ENCODE measurements at places on chromosomes 16 and 17.
A peak's percentile ranks its signal among the peaks of the same experiment; 100 is the strongest.

DNA sequence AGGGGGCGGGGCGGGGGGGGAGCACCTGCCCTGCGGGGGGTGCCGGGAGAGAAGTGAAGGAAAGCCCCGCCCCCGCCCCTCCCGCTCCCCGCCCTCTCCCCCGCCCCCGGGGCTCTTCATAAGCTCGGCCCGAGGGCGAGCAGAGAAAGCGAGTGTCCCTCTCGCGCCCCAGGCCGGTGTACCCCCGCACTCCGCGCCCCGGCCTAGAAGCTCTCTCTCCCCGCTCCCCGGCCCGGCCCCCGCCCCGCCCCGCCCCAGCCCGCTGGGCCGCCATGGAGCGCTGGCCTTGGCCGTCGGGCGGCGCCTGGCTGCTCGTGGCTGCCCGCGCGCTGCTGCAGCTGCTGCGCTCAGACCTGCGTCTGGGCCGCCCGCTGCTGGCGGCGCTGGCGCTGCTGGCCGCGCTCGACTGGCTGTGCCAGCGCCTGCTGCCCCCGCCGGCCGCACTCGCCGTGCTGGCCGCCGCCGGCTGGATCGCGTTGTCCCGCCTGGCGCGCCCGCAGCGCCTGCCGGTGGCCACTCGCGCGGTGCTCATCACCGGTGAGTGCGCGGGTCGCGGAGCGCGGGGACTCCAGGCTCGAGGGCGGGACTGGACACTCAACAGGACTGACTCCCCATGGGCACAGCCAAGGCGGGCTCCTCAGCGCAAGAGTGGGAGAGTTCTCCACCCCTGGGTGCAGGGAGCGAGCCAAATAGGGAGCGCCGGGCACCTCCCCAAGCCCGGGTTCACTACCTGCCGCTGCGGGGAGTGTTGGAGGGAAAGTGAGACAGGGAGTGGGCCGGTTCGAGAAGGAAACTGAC, at the start of gene HSD11B2:
Gene HSD11B2, plus strand, starts transcription at position 145 of the 798 bp plus-strand sequence. Its CDS starts 128 bp downstream, at position 273.
- DNase-seq, result peak; percentile 67

DNA sequence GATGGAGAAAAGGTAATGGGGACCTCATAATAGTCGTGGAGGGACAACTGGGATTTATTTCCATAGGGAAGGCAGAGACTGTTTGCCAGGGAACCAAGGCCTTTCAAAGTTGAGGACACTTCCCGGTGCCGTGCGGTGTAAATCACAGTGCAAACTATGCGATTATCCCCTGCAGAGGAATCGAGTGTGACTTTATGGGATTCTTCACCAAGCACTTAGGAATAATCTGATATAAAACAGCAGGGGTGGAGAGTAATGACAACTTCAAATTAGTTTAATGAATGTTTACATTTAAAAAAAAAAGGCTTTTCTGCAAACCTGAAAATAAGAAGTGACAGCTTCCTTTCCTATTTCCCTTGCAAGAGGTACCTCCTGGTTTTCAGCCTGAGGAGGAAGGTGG, 538.2 kb downstream of the MAF start:
- DNase-seq, result no peak

- DNase-seq, result peak; percentile 45
Observed at GRCh38 chr16:12054396-12054795, 77.9 kb downstream of the SNX29 start.

GRCh38 chr16:7057458-7057857, 275.2 kb upstream of the RBFOX1 start:
- DNase-seq, result no peak

GRCh38 chr17:8153957-8154607, 1.9 kb upstream of the PER1 start:
- peak; percentile 99 for DNase-seq

- no peak for DNase-seq
Observed at GRCh38 chr16:67963292-67963661, 5.2 kb downstream of the SLC12A4 start.

GRCh38 chr16:30794634-30795033, 7.6 kb upstream of the ZNF629 start:
- no peak for DNase-seq

DNA sequence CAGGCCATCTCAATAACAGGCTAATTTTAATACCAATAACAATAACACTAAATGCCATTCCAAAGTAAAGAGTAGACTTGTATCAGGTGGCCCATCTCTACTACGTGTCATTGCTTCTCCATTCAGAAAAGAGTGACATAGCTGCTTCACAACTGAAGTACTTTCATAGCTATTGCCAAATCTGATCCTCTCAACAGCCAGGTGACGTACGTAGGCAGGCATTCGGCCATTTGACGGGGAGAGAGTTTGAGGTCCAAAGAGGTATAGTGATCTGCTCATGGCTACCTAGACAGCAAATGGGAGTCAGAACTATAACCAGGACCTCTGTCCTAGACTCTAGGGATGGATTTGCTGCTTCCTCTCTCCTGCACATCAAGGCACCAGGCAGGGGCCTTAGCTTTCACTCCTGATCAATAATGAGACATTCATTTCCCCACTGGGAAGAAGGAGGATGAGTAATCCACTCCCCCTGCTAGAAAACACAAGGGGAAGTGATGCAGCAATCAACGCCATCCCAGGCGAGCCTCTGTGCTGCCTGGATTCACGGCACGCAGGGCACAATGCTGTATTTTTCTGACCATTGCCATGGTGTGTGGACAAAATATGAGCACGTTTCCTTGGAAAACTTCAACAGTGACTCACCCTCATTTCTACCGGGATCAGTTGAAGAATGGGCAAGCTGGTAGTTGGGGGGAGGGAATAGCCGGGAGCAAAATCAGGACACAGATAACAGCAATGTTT, 80.9 kb downstream of the SPACA3 start:
- DNase-seq, result no peak

GRCh38 chr16:81327447-81328196, 12.9 kb downstream of the GAN start:
- DNase-seq, result no peak

DNA sequence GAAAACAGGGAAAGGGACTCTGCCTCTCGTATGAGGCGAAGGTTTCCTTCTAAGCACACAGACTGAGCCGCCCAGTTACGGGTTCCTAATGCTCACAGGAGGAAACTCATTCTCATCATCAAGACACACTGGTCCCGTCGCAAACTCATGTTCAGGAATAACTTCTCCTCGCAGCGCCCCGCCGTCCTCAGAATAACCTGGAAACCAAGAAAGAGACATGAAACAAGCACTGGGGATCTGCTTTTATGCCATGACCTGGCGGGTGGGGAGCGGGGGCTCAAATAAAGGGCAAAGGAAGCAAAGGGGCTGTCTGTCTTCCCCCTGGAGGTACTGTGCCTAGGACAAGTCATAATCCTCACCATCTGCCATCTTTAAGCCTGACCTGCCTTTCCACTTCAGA, 31.3 kb downstream of the WIPI1 start:
- DNase-seq, result no peak

DNA sequence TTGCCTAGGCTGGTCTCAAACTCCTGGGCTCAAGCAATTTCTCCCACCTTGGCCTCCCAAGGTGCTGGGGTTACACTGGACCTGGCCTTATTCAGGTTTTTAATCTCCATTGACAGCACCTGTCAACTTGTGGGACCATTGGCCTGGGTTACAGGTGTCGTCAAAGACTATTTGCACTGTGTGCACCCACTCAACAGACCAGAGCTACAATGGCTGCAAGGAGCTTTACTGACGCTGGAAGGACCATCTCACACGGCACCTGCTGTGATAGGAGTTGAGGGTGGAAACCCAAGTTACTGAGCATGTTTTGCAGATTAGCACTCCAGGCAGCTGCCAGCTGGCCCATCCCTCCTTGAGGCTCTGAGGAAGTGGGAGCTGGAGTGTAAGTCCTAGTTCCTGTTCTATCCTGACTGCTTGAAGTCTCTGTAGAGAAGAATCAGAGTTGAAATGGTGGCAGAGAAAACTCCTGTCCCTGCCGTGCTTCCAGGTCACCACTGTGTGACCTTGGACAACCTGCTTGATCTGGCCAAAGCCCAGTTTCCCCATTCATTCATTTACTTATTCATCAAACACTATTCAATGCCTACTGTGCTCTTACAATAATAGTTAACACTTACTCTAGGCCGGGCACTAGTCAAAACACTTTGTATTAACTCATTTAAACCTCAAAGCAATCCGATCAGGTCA, 42.4 kb upstream of the LONP2 start:
- DNase-seq, result no peak

DNA sequence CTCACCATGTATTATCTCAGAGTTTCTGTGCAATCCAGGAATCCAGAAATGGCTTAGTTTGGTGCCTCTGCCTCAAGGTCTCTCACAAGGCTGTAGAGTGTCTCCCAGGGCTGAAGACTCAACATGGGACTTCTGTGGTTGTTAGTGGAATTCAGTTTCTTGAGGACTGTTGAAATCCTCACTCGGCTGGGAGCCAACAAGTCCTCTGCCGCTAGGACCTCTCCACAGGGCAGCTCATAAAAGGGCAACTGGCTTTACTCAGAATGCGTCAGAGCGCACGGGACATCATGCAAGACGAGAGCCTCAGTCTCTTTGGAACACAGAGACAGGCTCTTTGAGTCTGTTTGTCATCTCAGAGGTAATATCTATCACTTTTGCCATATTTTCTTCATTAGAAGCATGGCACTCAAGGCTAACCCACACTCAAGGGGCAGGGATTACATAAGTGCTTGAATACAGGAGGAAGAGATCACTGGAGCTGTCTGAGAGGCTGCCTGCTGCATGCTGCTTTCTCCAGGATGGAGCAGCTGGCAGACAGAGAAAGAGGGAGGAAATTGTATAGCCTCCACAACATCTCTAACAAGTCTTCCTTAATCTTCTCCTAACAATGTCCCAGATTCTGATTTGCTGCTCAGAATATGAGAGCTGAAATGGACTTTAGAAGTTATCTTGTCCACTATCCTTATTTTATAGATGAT, 97.5 kb upstream of the ASIC2 start:
- no peak for DNase-seq

DNA sequence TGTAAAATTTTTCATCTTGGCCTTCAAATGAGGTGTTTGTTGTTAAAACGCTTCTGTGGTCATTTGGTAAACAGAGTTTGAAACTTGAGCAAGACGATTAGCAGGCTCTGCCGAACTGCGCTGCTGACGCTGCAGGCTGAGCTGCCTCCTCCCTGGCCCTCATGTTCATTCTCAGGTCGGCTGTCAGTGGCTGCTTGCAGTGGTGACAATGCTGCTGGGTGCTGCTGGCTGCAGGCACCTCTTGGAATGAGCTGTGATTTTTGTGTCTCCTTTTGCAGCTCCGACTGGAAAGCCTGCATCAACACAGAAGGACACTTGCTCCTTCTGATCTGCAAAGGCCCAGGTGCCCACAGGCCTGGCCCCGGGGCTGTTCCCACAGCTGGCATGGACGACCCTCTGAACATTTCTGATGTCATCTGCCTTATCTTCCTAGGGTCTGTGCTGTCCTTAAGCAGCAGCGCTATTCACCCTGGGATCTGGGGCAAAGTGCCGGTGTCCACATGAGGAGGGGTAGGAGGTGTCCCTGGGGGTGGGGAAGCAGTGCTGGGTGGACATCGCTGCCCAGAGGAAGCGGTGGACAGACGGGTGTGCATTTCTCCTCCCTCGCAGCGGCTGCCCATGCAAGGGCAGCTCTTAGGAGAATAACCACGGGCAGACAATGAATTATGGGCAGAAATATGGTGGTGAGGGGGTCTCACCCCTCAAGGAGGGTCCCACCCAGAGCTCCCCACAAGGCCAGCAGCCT, 23.1 kb upstream of the OSGIN1 start:
- DNase-seq, result no peak

DNA sequence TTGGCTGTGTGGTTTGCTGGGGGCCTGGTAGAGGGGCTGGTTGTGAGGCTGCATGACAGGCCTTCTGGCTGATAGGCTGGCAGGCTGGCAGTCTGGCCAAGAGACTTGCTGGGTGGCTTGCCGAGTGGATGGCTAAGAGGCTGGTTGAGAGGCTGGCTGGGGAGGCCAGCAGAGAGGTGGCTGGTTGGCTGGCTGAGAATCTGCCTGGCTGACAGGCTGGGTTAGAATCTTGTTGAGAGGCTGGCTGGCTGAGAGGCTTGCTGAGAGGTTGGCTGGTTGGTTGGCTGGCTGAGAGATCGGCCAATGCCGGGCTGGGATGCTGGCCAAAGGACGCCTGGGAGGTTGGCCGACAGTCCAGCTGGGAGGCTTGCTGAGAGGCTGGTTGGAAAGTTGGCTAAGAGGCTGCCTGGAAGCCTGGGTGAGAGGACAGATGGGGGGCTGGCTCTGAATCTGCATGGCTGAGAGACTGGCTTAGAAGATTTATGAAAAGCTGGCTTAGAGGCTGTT, 35.9 kb upstream of the ACSM2B start:
- peak; percentile 46 for DNase-seq

DNA sequence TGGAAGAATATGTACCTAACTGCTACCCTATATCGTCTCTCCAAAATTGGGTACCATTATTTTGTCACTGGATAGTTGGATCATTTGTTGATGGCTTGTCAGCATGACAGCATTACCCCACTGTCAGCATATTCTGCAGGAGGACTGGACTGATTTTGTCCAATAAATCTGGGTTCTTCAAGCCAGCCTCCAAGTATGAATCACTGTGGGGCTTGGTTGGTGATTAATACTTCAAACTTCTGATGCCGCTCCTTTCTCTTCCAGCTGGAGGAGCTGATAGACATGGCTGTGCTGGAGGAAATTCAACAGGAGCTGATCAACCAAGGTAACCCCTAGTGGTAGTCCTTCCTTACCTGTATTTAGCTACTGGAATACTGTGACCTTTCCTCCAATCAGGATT, 2.5 kb downstream of the RPAIN start:
- DNase-seq, result no peak

DNA sequence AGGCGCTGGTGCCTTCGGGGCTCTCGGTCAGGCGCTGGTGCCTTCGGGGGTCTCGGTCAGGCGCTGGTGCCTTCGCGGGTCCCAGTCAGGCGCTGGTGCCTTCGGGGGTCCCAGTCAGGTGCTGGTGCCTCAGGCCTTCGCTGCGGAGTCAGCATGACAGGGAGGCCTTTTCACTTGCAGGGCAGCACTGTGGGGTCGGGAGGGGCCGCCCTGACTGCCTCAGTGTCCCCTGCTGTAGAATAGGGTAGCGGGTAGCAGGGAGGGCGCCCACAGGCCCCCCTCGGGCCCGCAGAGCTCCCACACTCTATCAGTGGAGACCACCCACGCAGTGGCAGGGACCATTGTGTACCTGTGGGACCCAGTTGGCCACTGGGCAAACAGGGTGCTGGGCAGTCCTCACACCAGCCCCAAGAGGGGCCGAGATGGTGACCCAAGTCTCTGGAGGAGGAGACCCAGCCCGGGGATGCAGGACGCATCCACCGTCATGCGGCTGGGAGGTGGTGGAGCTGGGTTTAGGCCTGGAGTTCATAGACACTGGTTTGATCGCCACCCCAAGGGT, 38.0 kb downstream of the ZFPM1 start:
- DNase-seq, result no peak

Measured in testis (tissue), 5 donors.